Tongue (tissue), 3 donors: ENCODE measurements at places on chromosomes 16 and 17.

- peak; percentile 100 for DNase-seq
Measured at GRCh38 chr17:74873037-74873873, 461 bp upstream of the FDXR start.

- DNase-seq = peak; percentile 51
Measured at GRCh38 chr16:47395733-47396498, 64.9 kb downstream of the ITFG1 start.

DNA sequence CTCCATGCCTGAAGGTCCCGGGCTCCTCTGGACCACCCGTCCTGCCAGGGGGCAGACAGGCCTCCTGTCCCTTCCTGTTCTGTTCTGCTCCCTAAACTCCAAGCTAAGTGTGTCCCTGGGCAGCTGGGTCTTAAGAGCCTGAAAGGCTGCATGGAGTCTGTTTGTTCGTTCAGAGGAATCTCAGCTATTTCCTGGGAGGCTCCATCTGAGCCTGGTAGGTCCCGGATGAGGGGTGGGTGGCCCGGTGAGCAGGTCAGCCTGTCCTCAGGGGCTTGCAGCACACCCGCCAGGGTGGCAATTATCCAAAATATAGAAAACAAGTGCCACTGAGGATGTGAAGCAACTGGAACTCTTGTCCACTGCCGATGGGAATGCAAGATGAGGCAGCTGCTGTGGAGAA, 12.6 kb downstream of the ACTG1 start:
- DNase-seq = no peak

DNA sequence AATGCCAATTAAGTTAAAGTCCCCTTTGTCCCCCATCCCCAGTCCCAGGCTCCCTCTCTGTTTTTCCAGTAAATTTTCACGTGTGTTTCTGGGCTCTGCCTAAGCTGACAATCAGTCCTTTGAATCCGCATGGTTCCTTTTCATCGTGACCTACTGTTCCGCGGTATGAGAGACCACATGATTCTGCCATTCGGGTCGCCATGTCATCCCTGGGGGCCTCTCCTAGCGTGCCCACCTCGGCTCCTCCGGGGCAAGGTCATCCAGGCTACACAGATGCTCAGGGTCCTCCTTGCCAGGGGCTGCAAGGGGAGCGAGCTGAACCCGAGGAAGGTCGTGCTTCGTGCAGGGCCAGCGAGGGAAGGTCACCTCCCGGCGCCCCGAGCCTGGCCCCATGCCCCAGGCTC, 157.6 kb downstream of the RAB11FIP4 start:
- DNase-seq = no peak

DNA sequence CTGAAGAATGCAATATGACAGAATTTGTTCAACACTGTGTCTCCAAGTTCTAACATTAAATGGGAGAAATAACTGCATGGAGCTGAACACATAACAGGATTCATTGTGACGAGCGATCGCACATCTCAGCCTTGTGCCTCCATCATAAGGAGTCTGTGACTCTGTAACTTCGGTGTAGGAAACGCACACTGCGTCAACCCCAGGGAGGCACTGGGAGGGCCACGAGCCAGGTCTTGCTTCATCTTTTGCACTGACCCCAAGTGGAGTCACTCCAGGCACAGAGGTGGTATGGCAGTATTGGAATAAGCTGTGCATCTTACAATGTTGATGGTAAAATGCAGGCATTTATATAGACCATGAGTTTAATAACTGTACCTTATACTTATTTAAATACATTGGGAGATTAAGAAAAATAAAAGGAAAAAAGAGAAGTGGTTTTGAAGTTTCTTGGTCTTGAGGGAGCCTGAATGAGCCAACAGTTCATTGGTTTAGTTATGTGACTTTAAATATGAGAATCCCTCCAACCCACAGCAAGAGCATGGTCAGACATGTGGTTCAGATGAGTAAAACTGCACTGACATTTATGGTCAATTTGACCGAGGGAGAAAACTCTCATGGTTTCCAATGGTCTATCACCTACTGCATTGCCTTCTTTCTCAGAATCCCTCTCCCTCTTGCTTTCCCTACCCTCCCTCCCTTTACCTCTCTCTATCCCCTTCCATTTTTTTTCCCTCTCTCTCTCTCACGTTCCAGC, 5.7 kb upstream of the PMP22 start:
- DNase-seq = no peak

GRCh38 chr16:19823322-19823721, 61.3 kb downstream of the GPRC5B start:
- no peak for DNase-seq

DNA sequence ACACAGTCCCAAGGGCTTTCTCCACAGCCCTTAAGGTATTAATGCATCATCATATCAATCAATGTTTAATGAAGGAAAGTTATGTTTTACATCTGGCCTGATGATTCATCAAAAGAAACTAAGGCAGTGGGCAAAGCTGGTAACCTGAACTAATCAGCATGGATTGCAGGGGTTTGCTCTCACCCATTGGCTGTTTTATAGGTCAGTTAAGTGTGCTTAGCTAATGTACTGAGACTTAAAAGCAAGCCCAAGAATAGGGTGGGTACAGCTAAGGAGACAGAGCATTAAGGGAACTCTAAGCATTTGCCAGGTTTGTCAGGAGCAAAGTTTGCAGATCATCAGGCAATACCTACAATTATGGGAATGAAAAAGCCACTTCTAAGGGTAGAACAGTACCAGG, 1247.6 kb downstream of the CDH8 start:
- no peak for DNase-seq

GRCh38 chr17:57379237-57379894, 123.0 kb downstream of the MSI2 start:
- peak; percentile 74 for DNase-seq

DNA sequence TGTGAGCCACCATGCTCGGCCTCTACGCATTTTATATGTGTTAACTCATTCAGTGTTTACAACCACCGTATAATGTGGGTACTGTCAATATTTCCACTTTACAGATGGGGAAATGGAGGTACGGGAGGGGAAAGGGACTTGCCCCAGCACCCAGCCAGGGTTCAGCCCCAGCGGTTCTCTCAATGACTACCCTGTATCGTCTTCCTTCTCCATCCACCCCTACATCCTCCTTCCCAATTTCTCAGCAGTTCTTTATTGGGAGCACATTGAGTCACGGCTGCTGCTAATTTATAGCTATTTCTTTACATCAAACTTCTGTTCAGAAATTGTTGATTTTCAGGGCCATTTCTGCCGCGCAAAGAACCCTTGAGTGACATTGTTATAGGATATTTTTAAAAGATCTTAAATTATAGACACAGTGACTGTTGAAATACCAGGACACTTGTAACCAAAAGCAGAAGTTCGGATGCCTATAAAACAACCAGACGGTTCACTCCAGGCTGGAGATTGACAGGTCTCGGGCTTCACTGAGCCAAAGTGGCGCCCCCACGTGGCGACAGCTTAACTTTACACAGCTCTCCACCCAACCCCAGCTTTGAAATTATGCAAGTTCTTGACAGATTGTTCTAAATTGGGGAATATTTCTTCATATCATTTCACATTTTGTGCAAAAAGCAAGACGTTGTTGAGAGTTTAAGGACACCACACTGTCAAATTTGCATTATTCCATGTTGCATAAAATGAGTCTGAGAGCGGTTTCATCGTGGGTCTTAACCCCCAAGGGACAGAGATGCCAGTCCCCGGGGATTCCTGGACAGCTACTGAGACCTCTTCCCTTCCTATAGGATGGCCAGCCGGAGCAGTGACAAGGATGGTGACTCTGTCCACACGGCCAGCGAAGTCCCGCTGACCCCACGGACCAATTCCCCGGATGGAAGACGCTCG, 11.8 kb downstream of the SYT17 start:
- peak; percentile 54 for DNase-seq

GRCh38 chr16:78942625-78943245, 657.8 kb downstream of the MAF start:
- no peak for DNase-seq

- DNase-seq = no peak
Measured at GRCh38 chr16:24953306-24953705, 61.9 kb downstream of the ARHGAP17 start.

GRCh38 chr17:40303009-40303657, 5.8 kb upstream of the RARA start:
- DNase-seq = peak; percentile 92

GRCh38 chr17:71477356-71477755, 643.5 kb upstream of the SOX9 start:
- DNase-seq = no peak

DNA sequence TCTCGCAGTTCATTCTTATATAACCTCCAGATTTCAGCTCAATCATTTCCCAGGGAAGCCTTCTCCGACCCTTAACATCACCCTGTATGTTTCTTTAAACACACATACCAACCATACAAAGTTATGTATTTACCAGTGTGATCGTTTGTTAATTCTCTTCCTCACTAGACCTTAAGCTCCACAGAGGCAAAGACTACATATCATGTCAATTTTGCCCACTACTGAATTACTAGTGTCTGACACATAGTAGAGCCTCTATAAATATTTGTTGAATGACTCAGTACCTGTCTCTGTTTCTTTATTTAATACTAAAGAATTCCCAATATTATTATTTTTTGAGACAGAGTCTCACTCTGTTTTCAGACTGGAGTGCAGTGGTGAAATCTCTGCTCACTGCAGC, 137.2 kb downstream of the SHISA9 start:
- no peak for DNase-seq

- no peak for DNase-seq
Measured at GRCh38 chr17:27575096-27575911, 55.7 kb upstream of the LGALS9 start.

- DNase-seq = no peak
Measured at GRCh38 chr16:3961449-3961849, 80.9 kb upstream of the CREBBP start.

DNA sequence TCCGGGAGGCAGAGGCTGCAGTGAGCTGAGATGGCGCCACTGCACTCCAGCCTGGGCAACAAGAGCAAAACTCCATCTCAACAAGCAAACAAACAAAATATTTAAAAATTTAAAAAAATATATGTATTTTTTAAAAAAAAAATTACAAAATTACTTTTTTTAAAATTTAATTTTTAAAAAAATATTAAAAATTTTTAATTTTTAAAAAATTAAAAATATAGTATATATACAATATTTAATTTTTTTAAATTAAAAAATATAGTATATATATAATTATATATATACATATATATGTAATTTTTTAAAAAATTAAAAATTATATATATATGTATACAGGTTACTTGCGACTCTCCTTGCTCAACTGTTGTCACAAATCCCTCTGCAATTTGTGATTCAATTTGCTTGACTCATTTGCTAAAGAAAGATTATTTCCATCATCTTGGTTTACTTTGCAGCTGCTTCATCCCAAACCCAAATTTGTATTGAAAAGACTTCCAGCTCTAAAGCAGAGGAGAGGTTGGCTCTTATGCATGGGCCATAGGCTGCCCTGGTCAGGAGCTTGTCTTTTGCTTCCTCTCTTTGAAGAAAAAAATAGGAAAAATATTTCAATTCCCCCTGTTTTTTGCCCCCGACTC, 247.4 kb upstream of the IRX3 start:
- DNase-seq = no peak

DNA sequence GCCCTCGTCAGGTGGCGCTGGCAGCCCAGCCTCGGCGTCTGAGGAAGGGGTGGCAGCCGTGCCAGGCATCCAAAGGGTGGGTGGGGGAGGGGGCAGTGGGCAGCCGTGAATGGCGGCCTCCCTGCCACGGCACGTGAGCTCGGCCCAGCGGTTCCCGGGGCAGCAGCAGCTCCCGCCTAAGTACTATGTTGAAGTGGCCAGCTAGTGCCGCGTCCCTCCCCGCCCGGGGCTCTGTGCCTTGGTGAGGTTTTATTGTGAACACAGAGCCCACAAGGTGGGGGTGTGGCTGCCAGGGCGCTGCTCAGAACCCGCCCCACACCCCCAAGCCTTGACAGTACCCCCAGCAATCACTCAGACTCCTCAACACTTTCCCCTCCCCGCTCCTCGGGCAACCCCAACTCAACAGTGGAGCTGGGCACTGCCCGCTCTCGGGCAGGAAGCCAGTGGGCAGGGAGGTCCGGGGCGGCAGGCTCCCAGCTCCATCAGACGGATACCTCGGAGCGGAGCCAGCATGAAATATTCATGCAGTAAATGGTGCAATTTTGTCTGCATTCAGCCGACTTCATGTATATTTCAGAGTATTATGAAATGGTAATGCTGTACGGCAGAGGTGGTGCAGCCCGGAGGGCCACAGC, 80.4 kb downstream of the ENGASE start:
- no peak for DNase-seq
